ENCODE measurements at places on chromosomes 2 and 18.

GRCh38 chr2:239716536-239717318, 308.4 kb downstream of the NDUFA10 start:
- peak; percentile 67 for DNase-seq

DNA sequence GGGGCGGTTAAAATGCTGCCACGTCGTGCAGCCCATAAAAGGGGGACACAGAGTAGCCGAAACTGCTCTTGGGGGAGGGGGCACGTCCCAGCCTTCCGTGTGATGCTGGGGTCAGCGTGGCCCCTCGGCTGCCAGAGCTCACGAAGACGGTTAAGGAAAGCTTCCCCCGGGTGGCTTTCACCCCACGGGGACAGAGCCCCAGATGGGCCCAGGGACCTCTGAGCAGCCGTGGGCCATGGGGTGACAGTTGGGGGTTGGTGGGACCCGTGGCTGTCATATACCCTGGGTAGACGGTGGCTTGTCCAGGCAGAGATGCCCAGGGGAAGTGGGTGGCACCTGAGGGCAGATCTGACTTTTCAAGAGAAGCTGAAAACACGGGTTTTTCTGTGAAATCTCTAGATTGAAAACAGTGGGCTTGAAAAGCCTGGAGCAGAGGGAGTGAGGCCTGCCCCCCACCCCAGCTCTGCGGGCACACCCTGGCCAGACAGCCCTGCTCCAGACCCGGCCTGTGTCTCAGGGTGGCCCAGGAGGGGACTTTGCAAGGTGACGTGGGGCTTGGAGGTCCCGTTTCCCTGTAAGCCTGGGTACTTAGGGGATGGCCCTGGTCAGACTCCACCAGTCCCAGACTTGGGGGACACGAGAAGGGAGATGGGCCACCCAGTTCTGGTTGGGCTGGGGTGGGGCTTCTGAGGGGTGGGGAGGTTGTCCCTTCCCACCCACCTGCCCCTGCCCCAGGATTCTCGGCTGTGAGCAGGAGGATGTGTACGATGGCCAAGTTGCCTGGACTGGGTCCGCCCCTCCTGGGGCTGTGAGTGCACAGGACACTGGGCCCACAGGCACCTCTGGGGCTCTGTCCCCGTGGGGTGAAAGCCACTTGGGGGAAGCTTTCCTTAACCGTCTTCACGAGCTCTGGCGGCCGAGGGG, 652 bp downstream of the NEU4 start:
- DNase-seq = no peak

DNA sequence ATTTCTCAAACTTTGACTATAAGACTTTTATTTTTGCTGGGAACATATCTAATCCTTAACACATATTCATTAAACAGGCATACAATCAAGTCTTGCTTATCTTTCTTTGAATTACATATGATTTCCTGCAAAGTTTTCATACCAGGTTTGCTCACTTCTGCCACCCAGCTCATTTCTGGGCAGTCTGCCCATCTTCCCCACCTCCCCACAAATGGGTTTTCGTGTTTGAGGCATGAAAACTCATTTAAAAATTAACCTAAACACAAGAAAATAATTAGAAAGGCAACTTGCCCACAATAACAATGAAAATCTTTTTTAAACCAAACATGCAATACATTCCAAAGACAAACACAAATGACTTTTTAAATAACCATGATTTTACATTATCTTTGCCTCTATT, 3.4 kb downstream of the CHST9 start:
- no peak for DNase-seq

GRCh38 chr2:47178341-47178740, 23.2 kb upstream of the STPG4 start:
- no peak for DNase-seq

GRCh38 chr18:22272242-22272641, 102.9 kb downstream of the GATA6 start:
- DNase-seq = no peak

GRCh38 chr2:109260116-109260855, 131.3 kb downstream of the SH3RF3 start:
- DNase-seq = no peak

DNA sequence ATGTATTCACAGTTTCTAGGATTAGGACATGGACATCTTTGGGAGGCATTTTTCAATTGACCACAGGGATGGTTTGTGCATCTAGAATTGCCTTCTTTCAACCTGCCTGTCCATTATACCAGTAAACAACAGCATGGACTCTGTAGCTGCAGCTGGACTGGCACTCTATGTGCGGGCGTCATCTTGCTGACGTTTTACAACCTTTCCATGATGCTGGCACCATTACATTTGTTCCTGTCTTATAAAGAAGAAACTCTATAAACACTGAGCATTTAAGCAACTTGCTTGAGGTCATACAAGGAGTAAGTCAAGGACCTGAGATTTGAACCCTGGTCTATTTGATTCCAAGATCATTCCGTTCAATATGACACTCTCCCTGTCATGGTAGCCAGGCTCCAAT, 25.4 kb upstream of the IGFBP5 start:
- DNase-seq = no peak

Measured in midbrain (tissue), 1 donor.